ENCODE measurements at places on chromosomes 12 and 14.

GRCh38 chr14:67385120-67385519 lies 25.0 kb downstream of the EIF2S1 start:
- DNase-seq: no peak

GRCh38 chr12:70214972-70215617 lies 28.1 kb upstream of the CNOT2 start:
- no peak for DNase-seq

GRCh38 chr12:121279507-121279915 lies 17.0 kb downstream of the CAMKK2 start:
- DNase-seq: no peak

- DNase-seq: no peak
These were observed 64.3 kb upstream of the RBM19 start for GRCh38 chr12:114030451-114030850.

DNA sequence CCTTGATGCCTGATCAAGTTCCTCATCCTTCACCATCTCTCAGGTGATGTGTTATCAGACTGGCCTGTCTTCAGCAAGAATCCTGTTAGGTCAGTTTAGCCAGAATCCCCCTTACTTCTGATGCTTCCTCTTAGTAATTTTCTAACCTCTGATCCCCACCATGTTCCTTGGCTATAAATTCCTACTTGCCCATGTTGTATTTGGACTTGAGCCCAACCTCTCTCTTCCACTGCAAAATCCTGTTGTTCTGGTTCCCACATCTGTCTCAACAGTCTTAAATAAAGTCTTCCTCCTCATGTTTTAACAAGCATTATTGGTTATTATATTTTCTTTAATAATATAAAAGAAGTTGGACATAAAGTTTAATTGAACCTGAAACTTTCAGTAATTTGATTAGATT lies 987.8 kb upstream of the USP15 start:
- peak; percentile 78 for DNase-seq
